ENCODE measurements at places on chromosomes 12 and 14.

DNA sequence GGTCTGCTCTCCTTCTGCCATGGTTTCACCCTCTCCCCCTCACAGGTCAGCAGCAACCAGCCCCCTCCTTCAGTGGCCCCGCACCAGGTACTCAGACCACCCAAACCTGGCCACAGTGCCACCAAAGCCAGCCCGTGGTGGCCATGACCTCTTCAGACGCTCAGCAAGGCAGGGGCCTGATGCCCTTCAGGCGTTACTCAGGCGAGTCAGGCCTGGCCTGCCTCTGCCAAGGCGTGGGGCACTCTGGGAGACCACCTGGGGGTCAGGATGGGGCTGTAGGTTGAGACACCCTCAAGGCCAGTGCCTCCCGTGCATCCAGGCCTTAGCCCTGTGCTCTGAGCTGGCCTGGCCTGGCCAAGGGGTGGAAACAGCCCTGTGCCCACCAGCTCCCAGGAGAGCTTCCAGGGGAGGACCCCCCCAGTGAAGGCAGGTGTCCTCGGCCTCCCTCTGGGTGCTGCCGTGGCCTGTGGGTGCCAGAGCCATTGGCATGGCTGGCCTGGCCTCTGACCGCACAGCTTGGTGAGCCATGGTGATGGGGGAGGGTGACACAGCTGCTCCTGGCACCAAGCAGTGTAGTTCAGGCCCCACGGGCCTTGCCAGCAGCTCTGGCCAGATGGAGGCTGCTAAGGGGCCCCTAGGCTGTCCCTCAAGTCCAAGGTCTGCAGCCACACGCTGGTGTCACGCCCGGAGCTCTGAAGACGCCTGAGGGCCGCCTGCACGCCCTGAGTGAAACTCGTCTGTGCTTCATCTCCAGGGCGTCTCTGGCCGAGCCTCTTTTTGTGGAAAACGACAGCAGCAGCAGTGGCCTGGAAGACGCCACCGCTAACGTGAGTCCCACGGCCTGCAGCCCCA lies 15.1 kb downstream of the XRCC3 start:
- DNase-seq, result no peak

- DNase-seq, result no peak
Observed at GRCh38 chr12:93153321-93153720, 224.2 kb upstream of the EEA1 start.

DNA sequence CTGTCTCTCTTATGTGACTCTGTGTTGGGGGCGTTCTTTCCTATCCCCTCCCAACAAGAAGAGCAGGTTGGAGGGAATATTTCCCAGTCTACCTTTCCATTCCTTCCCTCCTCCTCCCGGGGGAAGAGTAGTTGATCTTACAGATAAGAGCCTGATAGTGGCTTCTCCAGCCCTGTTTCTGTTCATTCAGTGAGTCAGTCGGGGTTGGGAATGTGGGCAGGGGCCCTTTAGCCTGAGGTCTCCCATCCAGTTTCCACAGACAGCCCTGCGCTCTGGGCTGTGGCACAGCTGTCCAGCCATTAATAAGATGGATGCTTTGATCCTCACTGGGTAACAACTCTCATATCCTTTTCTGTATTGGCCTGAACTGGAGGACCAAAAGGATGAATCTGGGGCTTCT lies 18.1 kb upstream of the PPP1R1A start:
- DNase-seq, result no peak

DNA sequence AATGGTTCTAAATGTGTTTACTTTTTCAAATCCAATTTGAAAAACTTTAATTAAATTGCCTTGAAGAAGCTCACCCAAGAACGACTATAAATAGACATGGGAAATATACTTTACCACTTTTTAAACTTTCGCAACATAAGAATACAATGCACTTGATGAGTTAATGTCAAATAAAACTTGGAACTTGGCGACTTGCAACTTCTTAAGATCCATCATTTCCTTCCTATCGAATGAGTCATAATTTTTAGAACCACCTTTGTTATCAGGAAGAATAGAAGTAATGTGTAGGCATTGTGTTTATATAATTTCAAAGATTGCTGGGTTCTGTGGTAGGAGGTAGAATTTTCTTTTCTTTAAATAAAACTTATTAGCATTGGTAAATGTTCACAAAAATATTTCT lies 1417.4 kb upstream of the FLRT2 start:
- DNase-seq, result no peak

DNA sequence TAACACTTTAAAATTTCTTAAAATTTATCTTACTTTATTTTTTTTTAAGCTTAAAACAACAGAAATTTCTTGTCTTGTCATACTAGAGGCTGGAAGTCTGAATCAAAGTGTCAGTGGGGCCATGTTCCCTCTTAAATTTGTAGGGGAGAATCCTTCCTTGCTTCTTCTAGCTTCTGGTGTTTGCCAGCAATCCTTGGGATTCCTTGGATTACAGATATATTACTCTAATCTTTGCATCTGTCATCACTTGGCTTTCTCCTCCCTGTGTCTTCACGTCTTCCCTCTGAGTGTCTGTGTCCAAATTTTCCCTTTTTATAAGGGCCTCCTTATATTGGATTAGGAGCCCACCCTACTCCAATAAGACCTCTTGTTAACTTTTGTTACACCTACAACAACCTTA lies 135.6 kb upstream of the PTPRB start:
- no peak for DNase-seq

DNA sequence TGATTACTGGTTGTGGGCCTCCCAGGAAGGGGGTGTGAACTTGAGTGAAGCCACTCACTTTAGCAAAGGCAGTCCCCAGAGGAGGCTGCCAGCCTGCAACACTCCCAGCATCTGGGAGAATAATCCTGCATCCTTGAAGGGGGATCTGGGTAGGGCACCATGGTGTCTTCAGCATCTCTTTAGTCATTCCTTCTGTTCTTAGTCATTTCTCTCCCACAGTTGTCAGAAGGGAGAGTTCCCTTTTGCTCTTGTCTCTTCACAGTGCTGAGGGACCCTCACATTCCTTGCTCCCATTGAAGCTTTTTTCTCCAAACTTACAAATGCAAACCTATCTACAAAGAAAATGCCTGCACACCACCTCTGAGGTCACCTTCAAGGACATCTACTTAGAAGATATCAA lies 48.1 kb upstream of the CIT start:
- no peak for DNase-seq

GRCh38 chr14:88227693-88228092 lies 95.4 kb downstream of the KCNK10 start:
- no peak for DNase-seq

DNA sequence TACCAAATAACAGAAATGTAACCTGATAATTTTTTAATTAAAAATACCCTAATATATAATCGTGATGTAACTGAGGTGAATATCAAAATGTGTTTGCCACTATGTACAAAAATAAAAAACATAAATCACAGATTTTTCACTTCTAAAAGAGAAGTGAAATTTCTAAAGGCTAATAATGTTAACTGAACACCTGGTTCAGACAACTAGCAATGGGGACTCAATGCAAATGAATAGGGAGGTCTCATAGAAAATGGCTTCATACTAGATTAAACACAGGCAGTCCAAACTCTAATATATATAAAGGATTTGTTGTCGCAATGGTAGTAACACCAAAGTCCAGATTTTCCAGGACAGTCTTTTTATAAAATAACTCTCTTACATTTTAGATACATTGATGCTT lies 365.4 kb upstream of the ATP2B1 start:
- DNase-seq, result no peak

DNA sequence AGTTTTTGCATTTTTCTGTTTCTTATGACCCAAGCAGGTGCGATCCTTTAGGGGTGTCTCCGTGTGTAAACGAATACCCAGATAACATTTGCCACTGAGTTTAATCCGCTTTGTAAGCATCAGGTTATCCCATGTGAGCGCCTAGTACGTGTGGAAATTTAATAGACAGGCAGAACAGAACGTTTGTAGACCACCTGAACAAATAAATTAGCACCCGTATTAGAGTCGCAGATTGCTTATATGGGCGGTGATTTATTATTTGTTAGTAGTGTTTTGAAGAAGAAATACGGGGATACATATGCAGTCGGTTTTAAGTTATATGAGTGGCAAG lies 325 bp downstream of the C12orf60 start:
- no peak for DNase-seq

DNA sequence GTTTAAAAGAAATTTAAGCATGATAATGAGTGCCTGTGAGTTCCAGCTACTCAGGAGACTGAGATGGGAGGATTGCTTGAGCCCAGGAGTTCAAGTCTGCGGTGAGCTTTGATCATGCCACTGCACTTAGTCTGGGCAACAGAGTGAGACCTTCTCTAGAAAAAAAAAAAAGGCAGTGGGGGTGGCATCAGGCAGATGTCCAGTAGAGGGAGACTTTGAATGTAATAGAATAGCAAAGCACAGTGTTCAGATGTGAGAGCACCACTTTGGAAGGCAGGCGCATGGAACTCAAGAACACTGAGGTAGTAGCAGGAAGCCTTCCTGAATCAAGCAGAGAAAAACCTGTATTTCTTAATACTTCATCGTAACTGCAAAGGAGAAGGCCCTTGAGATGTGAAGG lies 394.5 kb upstream of the GARIN6 start:
- DNase-seq, result no peak

DNA sequence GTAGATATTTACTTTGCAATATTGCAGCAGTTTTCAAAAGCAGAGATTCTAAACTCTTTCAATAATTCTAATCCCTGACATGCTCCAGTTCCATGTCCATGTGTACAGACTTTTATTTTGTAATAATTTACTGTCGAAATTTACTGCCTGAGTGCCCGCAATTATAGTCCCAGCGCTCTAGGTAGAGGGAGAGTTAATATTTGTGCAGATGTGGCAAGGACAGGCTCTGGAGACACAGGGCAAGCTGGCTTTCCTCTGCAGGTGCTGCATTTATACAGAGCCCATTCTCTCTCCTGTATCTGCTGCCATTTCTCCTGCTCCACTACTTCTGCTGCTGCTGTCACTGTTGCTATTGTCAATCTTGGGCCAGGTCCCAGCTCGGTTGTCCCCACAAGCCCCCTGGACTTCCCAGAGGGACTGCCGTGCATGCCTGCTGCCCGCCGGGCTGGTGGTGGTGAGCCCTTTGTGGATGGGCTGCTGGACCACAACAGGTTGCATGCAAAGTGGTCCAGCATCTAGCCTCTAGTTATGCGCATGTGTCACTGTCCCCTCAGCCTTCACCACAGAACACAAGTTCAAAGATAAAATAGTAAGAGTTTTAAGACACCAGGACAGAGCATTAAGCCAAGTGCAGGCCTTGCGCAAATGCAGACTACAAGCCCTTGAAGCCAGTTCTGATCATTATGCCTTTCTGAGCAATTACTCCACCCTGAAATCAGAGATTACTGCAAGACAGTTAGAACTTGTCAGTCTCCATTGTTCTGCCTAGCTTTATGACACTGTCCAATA lies 40.8 kb upstream of the CSRP2 start:
- DNase-seq, result no peak

DNA sequence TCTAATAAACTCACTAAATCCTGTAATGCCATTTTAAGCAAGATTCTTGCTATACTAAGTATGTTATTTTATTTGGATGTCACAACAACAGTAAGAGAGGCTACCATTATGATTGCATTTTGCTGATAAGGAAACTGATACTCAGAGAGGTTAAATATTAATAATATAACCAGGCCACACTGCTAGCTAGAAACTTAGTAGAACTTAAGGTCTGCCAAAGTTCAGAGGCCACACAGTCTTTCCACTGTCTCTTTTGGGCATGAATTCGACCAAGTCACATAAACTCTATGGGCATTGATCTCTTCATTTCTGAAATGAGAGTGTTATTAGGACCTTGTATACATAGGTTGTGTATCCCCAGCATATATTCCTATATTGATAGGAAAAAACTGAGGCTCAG lies 147.9 kb downstream of the SYNE2 start:
- DNase-seq, result no peak

DNA sequence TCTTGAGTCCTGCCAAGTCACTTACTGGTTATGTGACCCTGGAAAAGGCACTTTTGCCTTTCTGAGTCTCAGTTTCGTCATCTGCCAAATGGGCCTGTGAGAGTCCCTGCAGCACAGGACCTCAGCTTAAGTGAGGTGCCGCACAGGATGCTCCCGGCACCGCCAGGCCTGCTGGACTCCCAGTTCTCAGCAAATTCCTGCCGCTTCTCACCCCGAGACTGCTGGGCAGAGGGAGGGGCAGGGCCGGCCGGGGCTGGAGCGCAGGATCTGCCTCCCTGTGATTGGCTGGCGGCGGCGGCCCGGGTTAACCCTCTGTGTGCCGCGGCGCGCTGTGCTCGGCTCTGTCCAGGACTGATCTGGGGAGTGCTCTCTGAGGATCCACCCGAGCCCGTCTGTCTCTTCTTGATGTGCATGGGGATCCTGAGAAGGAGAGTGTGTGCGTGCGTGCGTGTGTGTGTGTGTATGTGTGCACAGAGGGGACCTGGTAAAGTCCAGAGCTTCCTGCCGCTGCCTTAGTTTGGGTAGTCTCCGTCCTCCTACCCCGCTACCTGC lies 8.6 kb downstream of the SETD1B start:
- peak; percentile 95 for DNase-seq

DNA sequence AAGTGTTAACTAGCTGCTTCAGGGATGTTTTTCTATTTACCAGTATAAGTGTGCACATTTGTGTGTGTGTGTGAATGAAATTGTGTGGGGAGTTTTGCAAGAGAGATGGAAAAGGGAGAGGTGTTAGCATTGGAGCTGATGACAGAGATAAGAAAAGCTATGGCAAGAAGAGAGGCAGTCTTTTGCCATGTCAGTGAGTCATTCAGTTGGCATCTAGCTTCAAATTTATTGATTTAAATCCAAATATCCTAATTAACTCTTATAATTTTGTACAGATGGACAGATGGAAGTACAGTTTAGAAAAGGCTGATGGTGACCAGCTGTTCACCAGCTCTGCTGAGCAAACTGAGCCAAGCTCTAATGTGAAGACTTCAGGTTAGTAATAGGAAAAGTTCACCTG lies 3.3 kb upstream of the BHLHE41 start:
- DNase-seq, result no peak

GRCh38 chr14:76863724-76864407 lies 37.7 kb downstream of the LRRC74A start:
- no peak for DNase-seq

DNA sequence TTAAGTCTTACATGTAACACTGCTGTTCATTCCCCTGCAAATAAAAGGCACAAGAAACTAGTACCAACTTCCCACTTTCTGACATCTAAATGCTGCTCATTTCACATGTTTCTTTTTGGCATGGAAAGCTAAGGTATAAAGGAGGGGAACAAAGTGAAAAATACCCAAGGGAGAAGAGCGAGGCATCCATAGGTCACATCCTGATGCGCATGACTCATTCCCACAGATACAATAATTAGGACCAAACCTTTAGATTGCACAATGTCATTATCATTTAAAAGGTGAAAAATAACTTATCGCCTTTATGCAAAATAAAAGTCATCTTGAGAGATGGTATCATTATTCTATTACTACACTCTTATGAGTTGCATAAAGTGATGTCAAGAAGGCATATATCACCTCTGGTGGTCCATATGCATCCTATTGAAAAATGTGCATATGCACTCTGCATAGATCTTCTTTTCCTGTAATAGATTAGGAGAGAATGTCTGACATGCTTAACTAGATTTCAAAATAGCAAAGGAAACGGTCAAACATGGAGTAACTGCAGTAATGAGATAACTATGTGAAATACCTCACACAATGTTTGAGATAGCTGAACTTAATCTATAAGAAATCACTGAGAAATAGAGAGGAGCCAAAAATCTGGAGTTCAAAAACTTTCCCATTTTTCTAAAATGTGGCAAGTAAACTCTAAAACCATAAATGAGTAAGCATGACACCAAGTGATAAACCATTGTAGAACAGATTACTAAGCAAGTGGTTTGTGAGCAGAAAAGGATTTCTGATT lies 382.5 kb upstream of the TMTC1 start:
- no peak for DNase-seq

GRCh38 chr12:121611306-121611705 lies 15.0 kb upstream of the ORAI1 start:
- DNase-seq, result peak; percentile 87

Measured in iPS-NIHi11 (cell line).